ENCODE measurements at places on chromosomes 6 and 20.
A peak's percentile ranks its signal among the peaks of the same experiment; 100 is the strongest.

GRCh38 chr6:93407186-93407585, 12.2 kb downstream of the EPHA7 start:
- no peak for DNase-seq

- no peak for DNase-seq
Observed at GRCh38 chr20:16095226-16095625, 478.0 kb downstream of the KIF16B start.

DNA sequence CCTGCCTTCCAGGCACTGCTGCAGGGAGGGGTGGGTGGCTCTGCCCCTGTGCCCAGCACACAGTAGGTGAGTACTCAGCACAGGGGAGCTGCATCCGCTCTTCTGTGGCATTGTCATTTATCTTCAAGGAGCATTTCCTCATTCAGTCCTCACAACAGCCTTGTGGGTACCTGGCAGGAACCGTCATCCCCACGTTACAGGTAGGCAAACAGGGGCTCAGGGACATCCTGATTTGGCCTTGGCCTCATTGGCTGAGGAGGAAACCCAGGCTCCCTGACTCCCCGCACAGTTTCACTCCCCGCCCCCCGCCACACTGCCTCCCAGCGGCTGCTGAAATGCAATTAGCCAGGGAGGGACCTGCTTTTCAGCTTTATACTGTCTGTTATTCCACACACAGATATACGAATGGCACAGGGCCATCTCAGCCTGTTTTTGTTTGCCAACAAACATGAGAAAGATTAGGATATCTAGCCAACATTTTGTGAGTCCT, 24.2 kb upstream of the PNPLA1 start:
- DNase-seq = no peak

DNA sequence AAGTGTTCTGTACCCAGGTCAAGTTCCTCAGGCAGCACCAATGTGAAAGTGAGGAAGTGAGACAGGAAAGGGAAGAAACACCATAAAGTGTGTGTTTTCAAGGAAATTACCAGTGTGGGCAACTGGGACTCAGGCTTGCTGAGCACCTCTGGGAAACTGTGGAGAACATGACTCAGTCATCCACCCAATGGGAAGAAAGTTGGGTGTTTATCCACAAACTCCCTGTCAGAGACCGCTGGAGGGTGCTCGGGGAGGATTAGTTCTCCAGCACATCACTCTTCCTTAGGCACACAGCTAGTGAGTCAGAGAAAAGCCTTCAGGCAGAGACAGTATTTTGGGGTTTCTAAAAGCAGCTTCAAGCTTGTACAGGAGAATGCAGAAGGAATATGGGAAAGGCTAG, 93.6 kb downstream of the PCSK2 start:
- no peak for DNase-seq

DNA sequence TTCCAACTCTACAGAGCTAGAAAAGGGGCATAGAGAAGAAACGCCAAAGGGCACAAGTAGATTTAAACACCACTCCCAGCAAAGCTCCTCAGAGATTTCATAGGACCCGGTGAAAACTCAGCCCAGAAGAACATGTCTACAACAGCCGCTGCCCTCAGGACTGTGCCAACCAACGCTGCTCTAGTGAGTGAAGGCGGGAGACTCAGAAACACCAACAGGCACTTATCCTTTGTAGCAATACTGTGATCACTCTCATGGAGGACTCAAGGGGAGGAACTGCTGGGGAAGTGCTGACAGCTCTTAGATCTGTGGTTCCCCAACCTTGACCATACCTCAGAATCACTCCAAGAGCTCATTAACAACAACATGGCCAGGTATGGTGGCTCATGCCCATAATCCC, 39.5 kb downstream of the STAU1 start:
- DNase-seq = no peak

GRCh38 chr20:5667705-5668528, 82.3 kb upstream of the SHLD1 start:
- no peak for DNase-seq

GRCh38 chr20:47191956-47192355, 164.5 kb downstream of the ZMYND8 start:
- no peak for DNase-seq

DNA sequence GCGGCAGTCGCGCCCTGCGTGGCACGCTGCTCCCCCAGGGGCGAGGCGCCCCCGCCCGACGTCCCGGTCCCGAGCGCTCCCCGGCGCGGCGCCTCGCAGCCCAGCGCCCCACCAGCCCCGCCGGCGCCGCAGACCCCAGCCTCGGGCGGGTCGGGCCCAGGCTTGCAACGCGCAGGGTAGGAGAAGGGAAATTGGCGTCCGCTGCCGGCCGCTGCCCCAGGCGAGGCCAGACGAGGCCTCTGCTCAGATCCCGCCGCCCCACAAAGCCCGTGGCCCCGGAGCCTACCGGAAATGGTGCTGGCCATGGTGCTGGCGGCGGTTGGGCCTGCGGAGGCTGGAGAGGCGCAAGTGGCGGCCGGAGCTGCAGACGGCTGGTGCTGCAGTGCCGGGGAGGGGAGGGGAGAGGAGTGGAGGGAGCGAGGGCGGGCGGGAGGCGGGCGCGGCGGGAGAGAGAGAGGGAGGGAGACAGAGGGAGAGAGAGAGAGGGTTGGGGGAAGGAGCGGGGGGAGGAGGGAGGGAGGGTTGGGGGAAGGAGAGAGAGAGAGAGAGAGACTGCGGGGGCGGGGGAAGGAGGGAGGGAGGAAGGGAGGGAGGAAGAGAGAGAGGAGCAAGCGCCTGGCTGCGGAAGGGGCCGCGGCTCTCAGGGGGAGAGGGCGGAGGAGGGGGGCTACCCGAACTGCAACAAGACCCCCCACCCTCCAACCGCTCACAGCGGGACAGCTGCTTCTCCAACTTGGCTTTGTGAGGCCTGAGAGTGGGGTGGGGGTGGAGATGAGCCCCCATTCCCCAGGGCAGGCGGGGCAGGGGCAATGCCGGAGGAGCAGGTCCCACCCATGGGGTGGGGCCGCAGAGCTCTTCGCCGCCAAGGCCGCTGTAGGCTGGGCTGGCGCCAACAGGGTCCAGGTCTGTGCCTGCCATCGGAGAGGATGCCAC, at the start of gene STMN3:
Gene STMN3, minus strand, starts transcription at position 384 of the 933 bp plus-strand sequence. Its CDS starts 79 bp downstream, at position 305.
- peak; percentile 89 for DNase-seq

GRCh38 chr6:169669147-169669546, 32.7 kb downstream of the WDR27 start:
- no peak for DNase-seq
